ENCODE measurements at places on chromosomes 12 and 14.

- no peak for DNase-seq
Observed at GRCh38 chr12:106915635-106916026, 40.1 kb upstream of the TMEM263 start.

DNA sequence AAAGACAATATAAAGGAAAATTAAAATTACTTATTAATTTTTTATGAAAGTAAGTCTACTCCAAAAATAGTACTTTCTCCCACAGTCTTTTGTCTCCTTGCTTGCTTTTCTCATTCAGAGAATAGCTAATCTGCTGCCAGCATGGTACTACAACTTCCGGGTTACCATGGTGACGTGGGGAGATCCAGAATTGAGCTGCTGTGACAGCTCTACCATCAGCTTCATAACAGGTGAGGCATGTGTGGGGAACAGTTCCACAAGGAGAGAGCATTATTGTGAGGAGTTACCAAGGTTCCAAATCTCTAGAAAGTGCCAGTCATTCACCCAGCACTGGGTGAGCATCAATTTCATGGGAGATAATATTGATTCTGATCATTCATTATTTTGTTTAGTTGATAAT, 197.8 kb downstream of the PTPRO start:
- no peak for DNase-seq

DNA sequence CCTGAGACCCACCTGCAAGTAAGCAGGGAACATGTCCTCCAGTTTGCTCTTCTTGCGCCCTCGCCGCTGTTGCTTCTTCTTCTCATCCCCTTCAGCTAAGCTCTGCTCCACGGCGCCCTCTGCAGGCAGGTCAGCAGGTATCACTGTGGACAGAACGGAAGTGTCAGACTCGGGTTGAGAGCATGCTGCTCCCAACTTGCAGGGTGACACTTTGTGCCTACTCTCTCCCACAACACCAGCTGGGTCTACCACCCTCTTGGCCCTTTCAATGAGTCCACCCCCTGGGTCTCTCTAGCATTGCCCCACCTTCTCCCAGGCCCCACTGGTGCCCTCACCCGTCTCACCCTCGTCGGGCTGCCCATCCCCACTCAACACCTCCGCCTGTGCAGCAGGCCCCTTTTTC, 16.7 kb downstream of the KMT2D start:
- peak; percentile 72 for DNase-seq

DNA sequence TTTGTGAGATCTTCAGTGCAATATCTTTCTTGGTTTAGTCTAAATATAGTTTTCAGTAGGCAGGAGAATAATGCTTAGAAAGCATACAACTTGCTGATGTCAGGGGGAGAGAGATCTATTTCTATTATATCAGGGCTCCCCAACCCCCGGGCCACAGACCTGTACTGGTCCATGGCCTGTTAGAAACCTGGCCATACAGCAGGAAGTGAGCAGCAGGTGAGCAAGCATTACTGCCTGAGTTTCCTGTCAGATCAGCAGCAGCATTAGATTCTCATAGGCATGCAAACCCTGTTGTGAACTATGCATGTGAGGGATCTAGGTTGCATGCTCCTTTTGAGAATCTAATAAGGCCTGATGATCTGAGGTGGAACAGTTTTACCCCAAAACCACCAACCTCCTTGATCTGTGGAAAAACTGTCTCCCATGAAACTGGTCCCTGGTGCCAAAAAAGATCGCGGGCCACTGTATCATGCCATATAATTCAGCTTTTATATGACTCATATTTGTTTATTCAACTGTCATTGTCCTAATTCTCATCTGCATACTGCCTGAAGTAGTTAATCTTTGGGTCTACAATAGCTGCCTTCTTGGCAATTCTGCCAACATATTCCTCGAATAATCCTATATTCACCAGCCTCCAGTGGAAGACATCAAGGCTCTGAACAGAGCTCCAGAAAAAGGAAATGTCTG, 163.6 kb upstream of the DYRK2 start:
- DNase-seq, result no peak
